ENCODE measurements at places on chromosomes 7 and 10.

DNA sequence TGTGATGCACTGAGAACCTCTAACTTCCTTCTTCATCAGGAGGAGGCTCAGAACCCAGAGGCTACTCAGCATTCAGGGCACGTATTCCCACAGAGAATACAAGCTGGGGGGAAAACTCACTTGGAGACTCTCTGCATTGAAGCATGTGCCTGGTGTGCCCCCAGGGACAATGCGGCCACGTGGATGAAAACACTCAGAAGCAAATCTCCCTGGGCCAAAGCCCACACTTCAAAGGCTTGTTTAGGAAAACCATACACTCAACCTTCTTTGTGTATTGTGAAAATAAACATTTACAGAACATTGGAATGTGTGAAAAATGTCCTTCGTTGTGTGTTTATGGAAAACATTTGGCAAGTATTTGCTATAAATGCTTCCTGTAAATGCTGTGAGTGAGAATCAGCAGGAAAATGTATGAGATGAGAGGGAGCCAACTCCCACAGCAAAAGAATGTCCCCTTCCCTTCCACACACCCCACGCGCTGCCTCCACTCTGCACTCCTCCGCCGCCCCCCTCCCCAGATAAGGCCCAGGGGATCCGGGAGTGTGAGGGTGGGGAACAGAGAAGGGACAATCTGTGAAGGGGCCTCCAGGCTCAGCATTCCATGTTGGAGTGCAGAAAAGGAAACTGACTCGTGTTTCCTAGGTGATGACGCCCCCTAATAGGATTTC is 339.5 kb downstream of the ELMO1 start:
- DNase-seq, result no peak

- DNase-seq, result no peak
Measured at GRCh38 chr10:33178026-33178755, 156.3 kb downstream of the NRP1 start.

- DNase-seq, result no peak
Measured at GRCh38 chr10:75211007-75211691, 553 bp downstream of the VDAC2 start.

DNA sequence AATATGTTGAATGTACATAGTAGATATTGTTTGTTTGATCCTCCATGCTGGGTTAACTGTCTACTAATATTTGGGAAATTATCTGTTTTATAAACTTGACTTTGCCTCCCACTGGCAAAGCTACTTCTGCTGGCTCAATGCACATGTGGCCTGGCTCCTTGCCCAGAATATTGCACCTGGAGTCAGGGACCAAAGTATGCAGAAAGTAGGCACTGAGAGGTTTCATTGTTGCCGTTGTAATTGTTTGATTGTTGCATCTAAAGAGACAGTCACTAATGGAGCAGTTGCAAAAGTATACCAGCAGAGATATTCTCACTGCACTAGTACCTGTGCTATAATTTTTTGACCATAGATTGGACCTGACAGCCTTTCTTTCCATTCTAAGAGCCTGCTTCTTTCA is 137.8 kb upstream of the CNTNAP2 start:
- no peak for DNase-seq

- no peak for DNase-seq
Measured at GRCh38 chr10:58219875-58220274, 47.8 kb downstream of the IPMK start.

- no peak for DNase-seq
Measured at GRCh38 chr7:22361795-22362194, 4.8 kb upstream of the RAPGEF5 start.

GRCh38 chr10:107914450-107915214 is 750.1 kb upstream of the SORCS1 start:
- peak; percentile 57 for DNase-seq

Measured in mesothelial cell of epicardium (in vitro differentiated cells).